ENCODE measurements at places on chromosomes 16 and 17. TPM values are rescaled to one million over a fixed set of nuclear protein-coding genes. Genes with fewer than 3 reads are reported as not detected.
A peak's percentile ranks its signal among the peaks of the same experiment; 100 is the strongest.

DNA sequence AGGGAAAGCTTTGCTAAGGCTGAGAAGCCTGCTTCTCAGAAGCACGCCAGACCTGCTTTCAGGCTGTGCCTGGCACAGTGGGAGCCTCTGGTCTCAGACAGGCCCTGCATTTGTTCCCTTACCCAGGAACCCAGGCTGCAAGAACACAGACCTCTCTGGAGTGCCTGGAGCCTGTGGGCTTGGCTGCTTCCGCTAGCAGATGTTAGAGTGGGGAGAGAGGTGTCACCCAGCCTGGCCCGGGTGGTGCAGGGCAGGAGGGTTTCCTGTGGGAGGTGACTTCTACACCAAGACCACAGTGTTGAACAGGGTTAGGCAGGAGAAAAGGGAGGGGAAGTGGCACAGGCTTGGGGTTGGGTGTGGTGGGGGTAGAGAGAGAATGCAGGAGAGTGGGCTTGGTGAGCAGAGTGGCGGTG, 35.8 kb upstream of the ADGRG1 start:
- no peak for DNase-seq

The MSL1 gene
- total RNA-seq = 64.4 TPM

DNA sequence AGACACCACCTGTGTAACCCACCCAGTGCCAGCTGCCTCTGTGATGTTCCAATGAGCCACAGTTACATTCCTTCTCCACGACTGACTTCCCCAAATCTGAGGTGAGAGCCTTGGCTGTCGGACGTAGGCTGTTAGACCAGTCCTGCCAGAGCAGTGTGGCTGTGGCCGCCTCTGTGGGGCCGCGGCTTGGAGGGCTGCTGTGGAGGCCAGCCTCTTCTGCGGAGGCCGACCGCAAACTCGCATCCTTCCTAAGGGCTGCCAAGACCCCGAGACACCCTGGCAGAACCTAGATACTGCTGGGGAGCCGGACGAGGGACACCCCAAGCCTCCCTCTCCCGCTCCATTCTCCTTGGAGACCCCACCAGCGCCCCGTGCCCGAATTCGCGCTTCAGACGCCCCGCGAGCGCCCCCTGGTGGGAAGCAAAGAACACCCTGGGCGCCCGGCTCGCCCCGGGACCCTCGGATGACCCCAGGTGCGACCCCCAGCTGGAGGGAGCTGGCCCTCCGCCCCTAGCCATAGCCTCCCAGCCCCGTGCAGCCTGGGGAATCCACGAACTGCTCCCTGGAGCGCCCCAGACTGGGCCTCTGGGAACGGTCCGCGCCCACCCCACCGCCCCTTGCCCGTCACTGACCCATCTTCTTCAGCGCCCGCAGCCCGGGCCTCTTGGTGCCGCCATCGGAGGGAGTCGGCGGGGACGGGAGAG, 547 bp downstream of the PLCD3 start:
- DNase-seq = peak; percentile 44

DNA sequence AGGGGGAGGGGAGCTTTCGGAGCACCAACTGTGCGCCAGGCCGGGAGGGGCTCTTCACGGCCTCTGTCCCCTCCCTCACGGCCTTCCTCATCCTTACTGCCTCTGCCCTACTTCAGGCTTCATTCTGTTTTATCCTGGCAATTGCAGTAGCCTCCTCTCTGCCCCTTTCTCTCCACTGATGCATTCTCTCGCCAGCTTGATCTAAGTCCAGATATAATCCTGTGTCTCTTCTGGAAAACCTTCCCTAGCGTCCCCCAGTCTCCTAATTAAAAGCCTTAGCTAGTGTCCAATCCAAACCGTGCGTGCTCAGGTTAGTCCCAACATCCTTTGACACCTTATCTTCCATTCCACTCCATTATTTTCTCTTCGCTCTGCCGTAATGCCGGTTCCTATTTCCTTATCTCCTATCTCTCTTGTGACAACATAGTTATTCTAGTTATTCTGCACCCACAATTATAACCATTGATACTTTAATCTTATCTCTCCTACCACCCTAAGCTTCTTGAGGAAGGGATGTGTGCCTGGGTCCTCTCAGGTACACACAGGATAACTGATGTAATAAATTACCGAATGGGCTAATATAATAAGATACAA, 869 bp downstream of the ZNF48 start:
- no peak for DNase-seq

- peak; percentile 94 for DNase-seq
Measured at GRCh38 chr17:37327341-37328090, 48.3 kb upstream of the C17orf78 start.

DNA sequence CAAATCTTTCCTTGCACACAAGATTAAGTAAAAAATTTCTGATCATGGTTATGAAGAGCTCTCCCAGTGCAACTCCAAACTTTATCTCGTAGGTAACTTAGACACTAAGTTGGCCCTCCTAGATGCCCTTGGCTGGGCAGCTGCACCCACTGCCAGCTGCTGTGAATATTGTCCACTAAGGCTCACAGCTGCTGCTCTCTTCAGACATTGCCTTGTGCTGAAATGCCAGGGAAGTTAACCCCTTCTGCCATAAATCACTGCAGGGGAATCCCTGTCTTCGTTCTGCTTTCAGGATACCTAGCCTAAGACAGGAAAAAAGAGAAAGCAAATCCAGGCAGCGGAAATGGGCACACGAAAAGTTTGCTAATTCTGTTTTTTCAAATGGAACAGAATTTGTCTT, 106.4 kb downstream of the IRX5 start:
- DNase-seq = no peak

The LRRC37A2 gene
- total RNA-seq = 10.8 TPM

- DNase-seq = no peak
Measured at GRCh38 chr16:28876973-28877654, 1.2 kb upstream of the ATP2A1 start.

DNA sequence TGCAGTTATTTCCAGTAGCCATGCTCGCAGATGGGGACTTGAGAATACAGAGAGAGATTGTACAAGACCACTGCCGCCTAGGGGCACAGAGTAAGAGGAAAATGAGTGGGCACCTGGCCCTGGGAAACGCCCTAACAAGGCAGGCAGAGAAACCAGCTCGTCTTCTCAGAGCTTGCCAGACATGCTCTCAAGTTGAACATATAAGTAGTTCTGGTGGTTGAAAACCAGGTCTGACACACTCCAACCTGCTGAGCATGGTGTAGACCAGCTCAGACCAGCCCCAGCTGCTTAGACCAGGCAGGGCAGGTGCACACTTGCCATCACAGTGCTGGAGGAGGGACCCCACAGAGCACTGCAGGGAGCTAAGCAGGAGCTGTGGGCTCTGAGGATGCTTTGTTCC, 250.5 kb downstream of the CPPED1 start:
- DNase-seq = no peak

- DNase-seq = peak; percentile 43
Measured at GRCh38 chr16:10828851-10829366, 10.3 kb upstream of the TVP23A start.

DNA sequence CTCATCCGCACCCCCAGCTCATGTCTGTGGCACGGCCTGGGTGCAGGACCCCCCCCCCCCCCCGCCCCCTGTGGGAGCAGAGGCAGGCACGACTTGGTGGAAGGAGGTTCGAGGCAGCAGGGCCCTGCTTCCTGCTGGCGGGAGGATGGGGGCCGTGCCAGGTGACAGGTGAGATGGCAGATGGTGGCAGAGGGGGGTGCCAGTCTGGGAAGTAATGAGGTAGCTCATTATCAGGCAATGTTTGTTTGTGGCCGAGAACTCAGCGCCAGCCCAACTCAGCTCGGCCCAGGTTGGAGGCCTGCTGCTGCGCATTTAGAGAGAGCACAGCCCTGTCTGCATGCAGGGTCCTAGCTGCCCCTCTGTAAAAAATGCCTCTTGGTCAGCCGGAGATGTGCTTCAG, 40.1 kb upstream of the JPH3 start:
- no peak for DNase-seq

The CPHXL2 gene
- not detected for total RNA-seq

GRCh38 chr16:86042393-86042792, 143.4 kb downstream of the IRF8 start:
- DNase-seq = no peak

The KRT31 gene
- total RNA-seq = not detected

DNA sequence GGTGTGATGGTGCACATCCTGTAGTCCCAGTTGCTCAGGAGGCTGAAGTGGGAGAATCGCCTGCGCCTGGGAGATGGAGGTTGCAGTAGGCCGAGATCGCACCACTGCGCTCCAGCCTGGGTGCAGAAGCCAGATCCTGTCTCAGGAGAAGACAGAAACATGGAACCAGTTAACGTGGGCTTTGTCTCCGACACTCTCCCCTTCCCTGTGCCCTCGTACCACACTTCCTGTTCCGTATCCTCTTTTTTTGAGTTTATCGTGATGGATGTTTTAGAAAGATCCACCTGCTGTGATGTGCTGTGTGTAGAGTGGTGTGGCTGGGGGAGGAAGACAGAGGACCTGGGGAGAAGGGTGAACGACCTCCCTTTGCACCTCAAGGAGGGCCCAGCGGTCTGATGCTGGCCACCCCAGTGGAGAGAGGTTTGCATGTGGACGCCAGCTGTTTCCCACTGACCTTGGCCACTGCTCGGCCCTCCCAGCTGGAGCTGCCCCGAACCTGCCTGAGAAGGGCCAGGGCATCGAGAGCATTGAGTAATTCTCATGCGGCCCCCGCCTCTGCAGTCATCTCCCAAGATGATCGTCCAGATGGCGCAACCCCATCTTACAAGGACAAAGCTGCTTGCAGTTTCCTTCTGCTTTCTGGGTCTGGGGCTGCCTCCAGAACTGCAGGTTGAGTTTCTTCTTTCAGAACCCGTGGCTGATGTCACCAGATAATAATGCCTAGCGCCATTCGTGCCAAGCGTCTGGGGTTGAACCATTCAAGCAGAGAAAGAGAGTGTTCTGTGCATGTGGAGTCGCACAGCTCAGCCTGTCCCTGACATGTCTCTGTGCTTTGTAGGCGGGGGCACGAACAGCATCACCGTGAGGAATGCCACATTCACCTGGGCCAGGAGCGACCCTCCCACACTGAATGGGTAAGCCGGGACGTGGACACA, 126.3 kb downstream of the ABCC1 start:
- DNase-seq = peak; percentile 88

The BCAS3 gene
- total RNA-seq = 23.7 TPM

The TPPP3 gene
- total RNA-seq = 0.86 TPM

DNA sequence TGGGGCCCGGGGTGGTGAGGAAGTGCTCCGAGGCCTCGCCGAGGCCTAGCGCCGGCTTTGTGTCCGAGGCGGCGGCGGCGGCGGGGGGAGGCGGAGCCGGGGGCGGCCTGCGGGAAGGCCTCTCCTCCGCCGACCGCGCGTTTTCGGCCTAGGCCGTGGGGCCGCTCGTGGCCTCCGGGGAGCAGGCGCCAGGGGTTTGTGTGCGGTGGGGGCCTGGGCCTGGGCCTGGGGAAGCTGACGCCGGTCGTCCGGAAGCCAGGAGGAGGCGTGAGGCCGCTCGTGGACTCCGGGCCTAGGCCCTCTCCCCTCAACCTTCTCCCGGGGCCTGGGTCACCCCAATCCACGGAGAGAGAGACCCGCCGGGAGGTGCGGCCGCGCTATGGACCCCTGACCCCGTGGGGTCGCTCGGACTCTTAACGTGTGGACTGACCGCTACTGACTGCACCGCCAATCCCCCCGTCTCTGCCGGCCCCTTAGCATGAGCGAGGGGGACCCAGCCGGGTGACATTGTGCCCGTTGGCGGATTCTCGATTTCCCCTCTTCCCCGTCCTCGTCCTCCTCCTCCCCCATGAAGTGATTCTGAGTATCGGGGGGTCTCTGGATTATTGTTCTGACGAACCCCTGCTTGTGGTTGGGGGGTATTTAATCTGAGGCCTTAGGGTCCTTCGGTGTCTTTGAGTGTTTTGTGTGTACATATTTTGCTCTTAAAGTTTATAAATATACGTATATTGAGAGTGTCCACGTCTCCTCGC, 660 bp downstream of the RBBP6 start:
- peak; percentile 63 for DNase-seq

Data from fibroblast of villous mesenchyme (primary cell).